ENCODE measurements at places on chromosomes 3 and 15.

- DNase-seq = peak; percentile 75
Observed at GRCh38 chr15:31266712-31267111, 59.9 kb upstream of the KLF13 start.

- no peak for DNase-seq
Observed at GRCh38 chr3:27900316-27900715, 178.2 kb upstream of the EOMES start.

DNA sequence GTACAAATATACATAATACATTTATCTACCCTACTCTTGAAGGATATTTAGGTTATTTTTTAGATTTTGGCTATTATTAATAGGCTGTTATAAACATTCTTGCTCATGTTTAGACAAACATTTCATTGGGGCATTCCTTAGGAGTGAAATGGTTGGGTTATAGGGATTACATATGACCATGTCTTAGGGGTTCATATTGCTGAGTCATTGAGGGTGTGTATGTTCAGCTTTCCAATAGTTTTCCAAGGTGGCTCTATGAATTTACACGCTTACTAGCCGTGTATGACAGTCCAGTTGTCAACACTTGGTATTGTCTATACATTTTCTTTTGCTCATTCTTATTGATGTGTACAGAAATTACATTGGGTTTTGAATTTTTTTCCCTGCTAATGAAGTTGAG is 125.8 kb downstream of the OXSM start:
- DNase-seq = no peak

DNA sequence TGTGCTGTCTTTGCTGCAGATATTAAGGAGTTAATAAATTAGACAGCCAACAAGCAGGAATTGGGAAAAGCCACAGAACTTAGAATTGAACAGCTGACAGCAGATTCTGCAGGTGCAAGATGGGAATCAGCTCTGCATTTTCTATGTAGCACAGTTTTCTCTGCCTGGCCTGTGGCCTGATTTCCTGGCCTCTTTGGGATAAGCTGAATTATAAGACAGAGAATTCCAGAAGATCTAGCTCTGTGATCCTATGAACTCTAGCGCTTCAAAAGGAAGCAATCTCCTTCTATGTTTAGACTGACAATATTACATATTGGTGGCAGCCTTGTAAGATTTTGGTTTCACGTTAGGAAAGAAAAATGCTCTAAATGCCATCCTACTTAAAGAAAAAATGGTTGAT is 24.0 kb upstream of the SOX2 start:
- DNase-seq = no peak

GRCh38 chr3:53555068-53555588 is 60.7 kb downstream of the CACNA1D start:
- DNase-seq = no peak

- no peak for DNase-seq
Observed at GRCh38 chr15:55403531-55403930, 4.6 kb downstream of the CCPG1 start.

DNA sequence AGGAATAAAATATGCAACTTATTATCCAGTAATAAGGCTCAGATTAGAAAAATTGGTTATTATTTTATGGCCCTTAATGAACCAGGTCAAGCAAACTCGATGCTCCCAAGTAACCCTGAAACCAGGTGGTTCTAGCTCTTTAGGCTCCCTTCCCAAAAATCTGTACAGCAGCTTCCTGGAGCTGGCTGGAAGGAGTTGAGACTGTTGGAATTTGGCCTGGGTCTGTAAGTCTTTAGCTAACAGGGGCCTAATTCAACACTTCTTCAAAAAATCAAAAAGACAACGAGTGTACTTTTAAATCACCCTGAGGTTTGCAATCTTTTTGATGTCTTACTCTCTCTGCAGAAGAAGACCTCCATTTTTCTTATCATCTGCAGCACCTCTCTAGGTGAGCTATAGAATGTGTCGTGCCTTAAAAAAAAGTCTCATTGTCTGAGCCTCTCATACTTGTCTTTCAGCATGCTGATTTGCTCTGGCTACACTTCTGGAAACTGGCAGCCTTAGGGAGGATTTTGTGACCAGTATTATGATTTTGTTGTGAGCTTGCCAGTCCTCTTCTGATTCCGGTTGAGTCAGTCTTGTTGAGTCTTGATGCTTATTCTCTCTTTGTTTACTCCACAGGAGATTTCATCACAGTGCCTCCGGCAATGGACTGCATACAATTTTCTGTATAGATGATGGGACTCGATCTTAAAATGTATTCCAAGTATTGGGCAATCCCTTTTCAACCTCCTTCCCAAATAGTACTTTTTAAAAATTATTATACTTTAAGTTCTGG is 235.0 kb upstream of the KBTBD8 start:
- DNase-seq = no peak

DNA sequence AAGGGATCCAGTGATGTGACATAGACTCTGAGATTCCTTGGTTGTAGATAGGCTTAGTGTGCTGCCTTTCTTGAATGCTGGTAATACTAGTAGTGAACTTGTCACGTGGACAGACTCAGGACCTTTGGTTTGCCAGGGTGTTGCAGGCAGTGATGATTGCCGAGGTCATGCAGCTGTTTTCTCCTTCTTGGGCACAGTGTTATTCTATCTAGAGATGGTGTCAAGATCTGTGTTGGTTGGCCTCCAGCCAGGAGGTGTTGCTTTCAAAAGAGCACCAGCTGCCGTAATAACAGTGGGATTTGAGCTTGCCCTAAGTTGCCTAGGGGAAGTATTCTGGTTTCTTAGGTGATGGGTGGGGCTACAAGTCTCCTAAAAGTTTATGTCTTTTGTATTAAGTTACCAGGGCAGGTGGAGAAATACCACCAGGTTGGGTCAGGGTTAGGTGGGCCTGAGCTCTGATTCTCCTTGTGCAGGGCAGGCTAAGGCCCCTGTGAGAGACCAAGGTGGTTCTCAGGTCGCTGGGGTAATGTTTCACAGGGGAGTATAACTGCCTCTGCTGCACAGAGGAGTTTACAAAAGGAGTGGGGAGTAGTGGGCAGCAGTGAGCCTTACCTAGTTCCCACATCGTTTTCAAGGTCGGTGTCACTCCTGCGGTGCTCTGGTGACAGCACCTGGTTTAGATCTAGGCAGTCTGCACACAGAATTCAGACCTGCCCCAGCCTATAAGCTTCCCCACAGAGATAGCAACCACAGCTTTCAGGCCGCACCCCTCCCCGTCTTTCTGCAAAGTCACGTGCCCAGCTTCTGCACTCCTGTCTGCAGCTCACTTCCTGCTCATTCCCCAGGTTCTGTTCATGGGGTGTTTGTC is 350.3 kb downstream of the DOCK3 start:
- DNase-seq = no peak

GRCh38 chr3:188241072-188241471 is 87.1 kb downstream of the LPP start:
- DNase-seq = peak; percentile 78

- no peak for DNase-seq
Observed at GRCh38 chr15:74835312-74835823, 7.6 kb downstream of the ULK3 start.

- DNase-seq = peak; percentile 85
Observed at GRCh38 chr3:196688349-196688748, 23.7 kb downstream of the CEP19 start.

DNA sequence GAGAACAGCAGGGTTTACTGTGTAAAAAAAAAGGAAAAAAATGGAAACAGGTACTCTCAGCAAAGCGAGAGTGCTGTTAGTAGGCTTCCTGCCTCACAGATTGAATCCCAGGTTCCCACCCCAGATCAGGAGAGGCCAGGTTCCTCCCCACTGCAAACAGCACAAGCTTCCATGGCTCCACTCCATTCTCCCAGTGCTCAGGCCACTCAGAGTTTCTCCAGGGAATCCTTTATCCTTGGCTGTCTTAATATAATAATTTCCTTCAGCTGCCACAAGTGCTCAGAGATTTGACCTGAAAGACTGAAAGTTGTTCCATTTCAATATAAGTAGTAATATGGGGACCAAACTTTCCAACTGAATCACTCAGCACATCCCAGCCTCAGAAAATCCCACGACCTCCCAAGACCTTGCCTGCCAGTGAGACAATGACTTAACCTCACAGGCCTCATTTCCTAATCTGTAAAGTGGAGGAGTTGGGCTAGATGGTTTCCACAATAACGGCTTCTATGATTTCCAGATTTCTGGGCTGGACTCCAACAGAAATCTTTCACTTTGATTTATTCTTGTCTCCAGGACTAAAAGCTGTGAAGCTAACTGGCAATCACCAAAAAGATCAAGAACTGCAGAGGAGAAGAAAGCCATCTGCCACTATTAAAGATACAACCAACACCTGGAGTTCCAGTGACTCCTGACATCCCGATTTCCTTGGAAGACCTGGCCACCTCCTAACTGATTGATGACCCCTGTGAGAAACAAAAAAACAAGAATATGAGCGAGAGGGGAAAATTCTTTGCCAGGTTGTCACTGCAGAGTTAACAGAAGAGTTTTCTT is 289.5 kb downstream of the NEK10 start:
- no peak for DNase-seq

- no peak for DNase-seq
Observed at GRCh38 chr15:42591238-42591934, 16.0 kb downstream of the STARD9 start.

DNA sequence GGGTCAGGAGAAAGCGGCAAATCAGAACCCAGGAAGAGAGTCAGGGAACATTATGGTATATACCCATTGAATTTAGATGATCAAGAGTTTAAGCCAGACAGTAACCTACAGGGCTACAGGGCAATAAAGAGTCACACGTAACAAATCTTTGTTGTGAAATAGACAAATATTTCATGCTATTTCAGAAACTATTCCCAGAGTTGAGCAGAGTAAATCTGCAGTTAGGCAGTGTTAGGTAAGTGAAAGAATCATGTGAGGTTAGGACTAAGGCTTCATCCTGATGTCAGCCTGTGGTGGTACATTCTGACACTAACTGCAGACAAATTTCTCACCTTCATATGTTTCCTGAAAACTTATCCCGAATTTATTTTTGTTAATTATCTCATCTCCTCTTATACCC is 153.0 kb downstream of the UBE2E2 start:
- no peak for DNase-seq

DNA sequence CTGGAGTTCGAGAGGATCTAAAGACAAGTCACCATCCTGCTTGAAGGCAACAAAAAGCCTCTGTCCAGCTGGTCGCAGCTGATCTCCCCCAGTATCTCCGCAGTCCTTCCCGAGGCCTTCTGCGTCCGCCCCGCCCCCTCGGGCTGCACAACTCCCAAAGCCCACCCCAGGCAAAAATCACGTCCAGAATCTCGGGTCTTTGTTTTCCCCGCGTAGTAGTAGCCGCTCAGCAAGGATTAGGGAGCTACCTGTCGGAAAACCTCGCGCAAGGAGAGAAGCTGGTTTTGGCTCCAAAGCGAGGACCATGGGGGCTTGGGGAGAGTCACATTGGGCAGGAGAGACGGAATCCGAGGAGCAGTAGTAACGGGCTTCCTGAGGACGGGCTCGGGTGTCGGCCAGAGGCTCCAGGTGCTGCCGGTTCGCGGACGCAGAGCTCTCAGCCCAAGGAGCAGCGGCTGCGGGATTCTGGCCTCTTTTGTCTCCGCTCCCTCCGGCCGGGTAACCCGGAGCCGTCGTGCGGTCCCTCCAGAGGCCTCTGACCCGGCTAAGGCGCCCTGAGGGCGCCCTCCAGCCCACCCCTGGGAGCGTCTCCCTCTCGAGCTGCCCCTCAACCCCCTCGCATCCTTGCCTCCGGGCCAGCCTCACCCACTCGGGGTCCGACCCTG is 401 bp downstream of the ZSCAN29 start:
- DNase-seq = no peak

GRCh38 chr3:148246291-148246923 is 451.3 kb upstream of the AGTR1 start:
- no peak for DNase-seq

DNA sequence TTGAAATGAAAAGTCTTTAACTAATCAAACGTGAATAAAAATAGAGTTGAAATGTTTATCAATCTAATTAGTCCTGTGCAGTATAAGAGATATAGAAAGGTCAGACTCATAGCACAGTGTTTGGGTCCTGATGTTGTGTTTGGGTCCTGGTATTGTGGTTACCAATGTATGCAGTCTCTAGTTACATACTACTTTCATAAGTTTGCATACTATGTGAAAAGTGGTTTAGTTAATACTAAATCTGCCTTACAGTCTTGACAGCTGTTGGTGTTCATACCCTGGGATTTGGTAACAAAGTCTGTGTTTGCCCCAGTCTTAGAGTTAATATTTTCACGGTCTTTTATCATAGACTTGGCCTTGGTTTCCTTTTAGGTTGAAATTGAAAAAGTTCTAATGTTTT is 41.7 kb downstream of the KIF15 start:
- no peak for DNase-seq

DNA sequence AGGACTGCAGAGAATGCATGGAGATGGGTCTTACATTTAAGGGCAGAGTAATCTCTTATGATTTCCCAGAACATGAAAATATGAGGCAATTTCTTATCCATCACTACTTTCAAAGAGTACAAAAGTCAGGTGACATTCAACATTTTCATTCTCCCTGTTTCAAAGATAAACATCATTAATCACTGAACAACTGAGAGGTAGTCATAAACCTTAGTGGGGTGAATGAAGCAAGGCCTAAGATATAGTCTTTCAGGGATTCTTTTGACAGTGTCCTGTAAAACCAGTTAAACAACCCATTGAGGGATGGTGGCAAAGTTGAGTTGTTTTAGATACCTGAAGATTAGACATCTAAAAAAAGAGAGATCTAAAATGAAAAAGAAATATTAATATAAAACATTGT is 271.6 kb upstream of the CBLB start:
- no peak for DNase-seq

GRCh38 chr3:151265166-151265565 is 13.2 kb downstream of the P2RY14 start:
- DNase-seq = no peak

- DNase-seq = peak; percentile 65
Observed at GRCh38 chr3:197021729-197022404, 7.8 kb downstream of the MELTF start.

DNA sequence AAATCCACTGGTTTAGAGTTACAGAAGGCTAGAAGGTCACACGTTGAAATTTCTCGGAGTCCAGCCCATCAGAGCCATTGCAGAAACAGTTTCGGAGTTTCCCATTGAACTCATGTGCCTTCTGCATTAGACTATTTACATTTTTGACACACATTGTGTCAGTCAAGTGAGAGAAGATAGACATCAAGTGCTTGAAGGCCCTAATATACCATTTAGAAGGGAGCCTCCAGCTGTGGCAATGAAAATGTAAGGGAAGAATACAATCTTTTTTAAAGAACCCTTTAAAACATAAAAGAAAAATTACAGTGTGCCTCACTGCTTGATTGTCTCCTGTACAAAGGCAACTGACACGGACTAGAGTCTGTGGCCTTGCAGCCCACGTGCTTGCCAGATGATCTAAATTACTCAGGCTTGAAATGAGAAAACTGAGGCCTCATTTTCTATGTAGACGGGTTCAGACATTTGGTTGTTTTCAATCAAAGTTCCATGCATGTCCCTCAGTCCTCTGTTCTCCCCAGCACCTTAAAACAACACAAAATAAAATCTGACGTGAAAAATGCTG is 650.5 kb downstream of the ROBO2 start:
- DNase-seq = no peak

DNA sequence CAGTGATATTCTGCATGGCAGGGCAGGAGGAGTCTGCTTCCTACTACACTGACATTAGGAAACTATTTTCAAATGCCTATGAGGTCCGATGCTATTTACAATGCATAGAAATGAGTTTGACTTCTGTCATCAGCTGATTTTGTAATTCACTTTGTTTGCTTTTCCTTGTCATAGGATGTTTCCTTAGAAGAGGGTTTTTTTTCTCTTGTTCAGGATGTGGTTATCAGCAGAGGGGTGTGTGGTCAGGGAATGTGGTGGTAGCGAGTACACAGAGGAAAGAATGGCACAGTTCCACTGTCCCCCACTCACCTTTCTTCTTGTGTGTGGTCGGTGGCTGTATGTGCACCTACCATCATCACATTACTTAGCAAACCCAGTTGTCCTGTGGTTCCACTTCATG is 231.5 kb downstream of the LRTM1 start:
- no peak for DNase-seq

GRCh38 chr3:167731393-167731792 is 3.3 kb downstream of the PDCD10 start:
- DNase-seq = no peak

Measured in cardiac septum (tissue), 1 donor.